ENCODE measurements at places on chromosomes 4 and X.

GRCh38 chrX:134020910-134021309 lies 35.5 kb upstream of the GPC3 start:
- no peak for DNase-seq

GRCh38 chr4:25788703-25789238 lies 74.0 kb downstream of the SEL1L3 start:
- no peak for DNase-seq

DNA sequence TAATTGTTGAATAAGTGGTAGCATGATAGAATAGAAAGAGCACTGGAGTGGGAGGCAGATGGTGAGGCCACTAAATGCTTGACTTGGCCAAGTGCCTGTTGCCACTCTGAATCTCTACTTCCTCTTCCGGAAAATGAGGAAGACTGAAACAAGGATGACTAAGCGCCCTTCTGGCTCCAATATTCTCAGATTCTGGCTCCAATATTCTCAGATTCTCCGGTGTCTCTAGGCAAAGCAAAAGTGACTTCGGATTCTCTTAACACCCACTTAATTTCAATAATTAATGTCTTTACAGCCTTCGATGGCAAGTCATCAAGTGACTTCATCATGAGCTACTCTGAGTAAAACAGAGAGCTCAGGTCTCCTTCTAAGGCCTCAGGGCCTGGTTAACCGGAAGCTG lies 402.2 kb upstream of the FGF13 start:
- peak; percentile 69 for DNase-seq

GRCh38 chr4:96379524-96379923 lies 539.6 kb downstream of the PDHA2 start:
- DNase-seq, result no peak

- DNase-seq, result no peak
Observed at GRCh38 chr4:26171941-26172340, 148.9 kb upstream of the RBPJ start.

DNA sequence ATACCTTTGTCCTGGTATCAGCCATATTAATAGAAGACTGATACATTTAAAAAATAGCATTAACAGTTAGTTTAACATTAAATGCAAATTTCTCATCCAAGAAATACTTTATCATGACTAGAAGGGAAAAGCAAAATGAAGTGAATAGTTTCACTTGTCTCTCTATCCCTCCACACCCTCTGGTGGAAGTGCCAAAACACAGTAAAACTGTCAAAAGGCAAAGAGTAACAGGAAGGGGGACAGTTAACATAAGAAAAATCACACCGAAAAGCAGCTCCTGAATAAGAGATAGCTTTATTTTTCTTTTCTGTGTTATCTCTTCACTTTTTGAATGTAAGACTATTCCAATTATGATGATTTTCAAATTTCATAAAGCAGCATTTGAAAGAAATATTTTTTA lies 187.2 kb downstream of the FBXW7 start:
- no peak for DNase-seq

GRCh38 chr4:106585915-106586349 lies 217.4 kb upstream of the GIMD1 start:
- DNase-seq, result no peak

DNA sequence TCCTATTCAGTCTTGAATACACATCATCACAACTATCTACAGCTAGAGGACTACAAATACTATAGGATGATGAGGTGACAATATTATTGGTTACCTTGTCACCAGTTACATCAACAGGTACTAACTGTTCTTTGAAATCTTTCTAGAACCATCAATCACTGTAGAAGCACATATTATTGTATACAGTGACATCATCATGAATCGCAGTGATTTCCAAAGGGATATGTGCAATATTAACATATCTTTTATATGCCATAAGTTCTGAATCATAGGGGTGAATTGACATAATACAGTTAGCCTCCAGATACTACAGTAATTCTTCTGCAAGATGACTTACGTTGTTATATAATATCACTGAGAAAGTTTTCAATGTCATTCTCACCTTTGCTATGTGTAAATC lies 105.2 kb upstream of the HPGD start:
- DNase-seq, result no peak

DNA sequence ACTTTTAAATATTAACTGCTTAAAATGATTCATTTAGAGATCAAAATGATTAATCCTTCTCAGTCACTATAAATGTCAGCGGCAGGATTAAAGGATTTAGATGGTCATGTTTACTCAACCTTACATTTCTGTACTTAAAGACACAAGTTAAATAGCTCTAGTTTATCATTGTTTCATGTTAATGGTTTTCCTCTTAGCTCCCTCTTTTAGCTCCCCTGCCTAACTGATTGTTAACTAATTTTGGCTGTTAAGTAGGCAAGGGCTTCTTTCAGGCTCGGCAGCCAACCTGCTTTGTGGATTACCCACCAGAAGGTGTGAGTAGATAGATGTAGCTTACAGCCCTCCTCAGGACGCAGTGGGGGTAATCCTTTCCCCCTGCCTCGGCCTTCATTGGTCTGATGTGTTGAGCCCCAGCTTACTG lies 96.0 kb downstream of the TENM3 start:
- DNase-seq, result no peak

- DNase-seq, result no peak
Observed at GRCh38 chr4:109614466-109614865, 54.4 kb downstream of the MCUB start.

- no peak for DNase-seq
Observed at GRCh38 chrX:10875995-10876394, 235.1 kb upstream of the HCCS start.

DNA sequence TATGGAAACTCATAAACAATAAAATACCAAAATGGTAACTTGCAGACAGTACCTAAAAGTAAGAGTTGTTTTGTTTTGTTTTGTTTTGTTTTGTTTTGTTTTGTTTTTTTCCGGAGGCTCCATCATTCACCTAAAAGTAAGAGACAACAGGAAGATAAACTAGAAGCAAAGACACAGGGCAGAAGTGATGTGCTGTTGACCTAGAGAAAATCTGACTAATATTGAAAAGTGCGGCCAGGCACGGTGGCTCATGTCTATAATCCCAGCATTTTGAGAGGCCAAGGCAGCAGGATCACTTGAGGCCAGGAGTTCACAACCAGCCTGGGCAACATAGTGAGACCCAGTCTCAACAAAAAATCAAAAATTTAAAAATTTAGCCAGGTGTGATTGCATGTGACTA lies 5.6 kb upstream of the CENPC start:
- DNase-seq, result no peak

DNA sequence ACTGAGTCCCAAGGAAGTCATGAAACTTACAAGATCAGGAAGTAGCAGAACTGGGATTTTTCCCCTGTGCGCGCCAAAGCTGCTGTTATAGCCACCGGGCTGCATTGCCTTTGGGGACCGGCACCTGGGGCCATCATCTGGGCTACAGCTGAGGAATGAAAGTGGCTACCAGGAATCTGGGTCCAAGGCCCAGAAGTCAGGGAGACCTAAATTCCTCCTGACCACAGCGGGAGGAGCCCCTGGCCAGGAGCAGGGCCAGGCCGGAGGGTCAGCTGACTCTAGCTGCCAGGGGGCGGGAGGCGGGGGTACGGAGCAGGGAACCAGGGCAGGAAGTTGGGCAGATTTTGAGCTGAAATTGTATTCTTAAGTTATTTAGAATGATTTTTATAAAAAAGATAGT lies 242.4 kb downstream of the EVC2 start:
- no peak for DNase-seq

- no peak for DNase-seq
Observed at GRCh38 chrX:14946606-14947155, 73.5 kb downstream of the MOSPD2 start.

- DNase-seq, result no peak
Observed at GRCh38 chr4:30837131-30837539, 117.0 kb downstream of the PCDH7 start.

GRCh38 chr4:141375855-141376254 lies 155.2 kb downstream of the ZNF330 start:
- DNase-seq, result no peak

DNA sequence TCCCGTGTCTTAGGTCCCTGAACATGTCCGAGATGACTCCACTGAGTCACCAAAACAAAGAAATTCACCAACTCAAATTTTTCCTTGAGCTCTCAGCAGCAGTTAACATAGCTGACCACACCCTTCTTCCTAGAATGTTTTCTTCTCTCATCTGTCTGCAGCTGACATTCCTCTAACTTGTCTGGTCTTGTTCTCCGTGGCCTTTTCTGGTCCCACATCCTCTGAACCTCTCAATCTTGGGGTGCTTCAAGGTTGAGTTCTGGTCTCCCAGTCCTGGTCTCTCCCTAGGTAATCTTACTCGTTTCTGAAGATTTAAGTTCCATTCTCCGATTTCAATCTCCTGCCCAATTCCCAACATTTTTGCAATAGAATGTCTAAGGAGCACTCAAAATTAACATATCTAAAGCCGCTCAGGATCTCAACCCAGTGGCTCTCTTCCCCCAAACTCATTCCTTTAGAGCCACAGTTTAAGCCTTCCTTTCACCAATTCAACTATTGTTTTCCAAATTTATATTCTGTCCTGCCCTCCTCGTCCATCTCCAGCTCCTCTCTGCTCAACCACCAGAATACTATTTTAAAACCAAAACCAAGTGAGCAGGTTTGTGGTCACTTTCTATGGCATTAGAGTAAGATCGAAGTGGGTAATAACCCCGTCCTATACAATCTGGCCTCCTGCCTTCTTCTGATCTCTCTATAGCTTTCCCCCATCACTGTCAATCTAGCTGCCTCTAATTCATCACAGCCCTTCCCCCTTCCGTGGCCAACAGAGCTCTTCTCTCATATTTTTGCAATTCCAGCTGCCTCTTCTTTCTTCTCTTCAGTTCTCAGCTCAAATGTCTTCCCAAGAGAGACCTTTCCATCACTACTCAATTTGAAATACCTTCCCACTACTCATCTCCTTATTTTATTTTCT lies 1.2 kb downstream of the TRIML2 start:
- DNase-seq, result no peak

GRCh38 chr4:24889991-24890390 lies 22.9 kb downstream of the CCDC149 start:
- DNase-seq, result no peak

Data from inflammatory macrophage (primary cell).